ENCODE measurements at places on chromosomes 13 and 19. TPM values are rescaled to one million over a fixed set of nuclear protein-coding genes. Genes with fewer than 3 reads are reported as not detected.

DNA sequence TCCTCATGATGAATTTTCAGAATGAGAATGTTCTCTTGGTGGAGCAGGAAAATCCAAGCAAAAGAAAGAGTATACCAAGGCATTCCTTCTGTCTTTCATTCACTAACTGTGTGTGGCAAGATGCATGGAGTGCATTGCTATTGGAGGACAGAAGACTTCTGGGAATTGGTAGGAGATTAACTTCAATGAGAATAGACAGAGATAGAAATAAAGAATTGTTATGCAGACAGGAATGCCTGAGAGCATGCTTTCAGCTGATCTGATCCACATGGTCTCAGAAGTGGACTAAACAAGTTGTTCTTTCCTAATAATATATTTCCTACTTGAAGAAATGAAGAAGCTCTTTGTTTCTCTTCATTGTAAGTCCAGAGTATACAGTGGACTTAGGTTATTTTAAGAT lies 303.6 kb downstream of the MYO16 start:
- DNase-seq = no peak

GRCh38 chr19:37594982-37595382 lies 306 bp downstream of the ZNF540 start:
- no peak for DNase-seq

DNA sequence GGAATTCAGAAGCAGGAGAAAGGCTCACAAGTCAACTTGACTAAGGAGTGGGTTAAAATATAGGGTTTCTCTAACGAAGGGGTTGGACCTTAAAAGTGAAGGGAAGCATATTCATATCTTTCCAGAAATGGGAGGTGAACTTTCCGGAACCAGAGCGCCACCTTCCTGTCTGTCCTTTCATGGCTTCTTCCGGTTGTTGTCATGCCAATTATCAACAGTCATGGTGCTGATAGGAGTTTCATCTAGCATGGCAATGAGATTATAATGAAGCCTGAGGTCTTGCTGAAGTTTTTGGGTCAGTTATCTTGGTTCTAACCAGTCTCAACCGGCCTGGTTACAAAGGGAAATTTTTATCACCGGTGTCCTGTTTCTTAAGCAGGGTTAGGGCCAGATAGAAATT lies 162.9 kb upstream of the NBEA start:
- peak; percentile 2 for DNase-seq

GRCh38 chr13:42832341-42833096 lies 51.1 kb downstream of the FAM216B start:
- DNase-seq = no peak

DNA sequence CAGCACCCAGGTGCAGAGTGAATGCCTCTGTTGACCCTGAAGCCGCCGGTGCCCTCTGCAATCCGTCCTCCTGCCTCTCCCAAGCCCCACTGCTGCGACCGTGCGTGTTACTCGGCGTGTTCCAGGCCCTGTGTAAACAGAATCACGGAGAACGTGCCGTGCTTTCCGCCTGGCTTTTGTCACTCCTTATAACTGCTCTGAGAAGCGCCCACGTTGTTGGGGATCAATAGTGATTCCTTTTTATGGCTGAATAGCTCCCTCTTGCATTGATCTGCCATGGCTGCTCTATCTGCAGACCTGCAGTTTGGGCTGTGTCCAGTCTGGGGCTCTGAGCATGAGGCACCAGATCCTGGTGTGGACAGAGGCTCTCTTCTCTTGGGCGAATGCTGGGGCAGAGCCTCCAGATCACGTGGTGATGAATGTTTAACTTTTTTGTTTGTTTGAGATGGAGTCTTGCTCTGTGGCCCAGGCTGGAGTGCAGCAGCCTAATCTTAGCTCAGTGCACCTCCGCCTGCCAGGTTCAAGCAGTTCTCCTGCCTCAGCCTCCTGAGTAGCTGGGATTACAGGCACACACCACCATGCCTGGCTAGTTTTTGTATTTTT lies 15.8 kb downstream of the ADPRHL1 start:
- peak; percentile 77 for DNase-seq

- no peak for DNase-seq
Measured at GRCh38 chr13:96248996-96249395, 159.1 kb downstream of the HS6ST3 start.

GRCh38 chr13:39272994-39273393 lies 234.7 kb downstream of the NHLRC3 start:
- peak; percentile 26 for DNase-seq

DNA sequence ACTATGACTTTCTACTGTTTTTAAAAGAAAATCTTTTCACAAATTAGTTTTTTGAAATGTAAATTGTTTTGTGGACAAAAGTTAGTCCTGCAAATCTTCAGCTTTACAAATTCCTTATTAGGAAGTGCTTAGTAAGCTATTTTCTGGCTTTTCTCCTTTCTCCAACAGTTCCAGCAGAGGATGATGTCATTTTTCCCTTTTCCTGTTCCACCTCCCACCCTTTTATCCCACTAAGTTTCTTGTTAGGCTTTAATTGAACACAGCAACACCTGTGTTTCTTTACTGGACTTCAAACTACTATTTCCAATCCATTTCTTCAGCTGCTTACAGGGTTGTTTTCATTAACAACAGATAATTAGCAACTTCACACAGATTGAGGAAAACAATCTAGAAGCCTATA lies 389.2 kb downstream of the NDFIP2 start:
- DNase-seq = no peak

DNA sequence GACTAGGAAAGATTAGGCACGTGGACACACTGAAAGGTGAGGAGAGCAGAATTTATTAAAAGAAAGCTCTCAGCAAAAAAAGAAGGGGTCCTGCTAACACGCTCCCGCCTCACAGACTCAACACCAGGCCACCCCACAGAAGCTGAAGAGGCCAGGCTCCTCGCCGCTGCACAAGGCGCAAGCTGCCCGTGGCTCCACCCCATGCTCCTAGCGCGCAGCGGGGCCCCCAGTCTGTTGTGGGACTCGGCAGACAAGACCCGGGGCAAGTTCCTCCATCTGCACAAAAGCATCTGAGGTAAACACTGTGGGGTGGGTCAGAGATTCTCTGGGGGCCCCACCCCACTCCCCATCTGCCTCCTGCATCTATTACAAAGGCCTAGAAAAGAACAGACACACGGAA lies 1462.4 kb downstream of the EFNB2 start:
- DNase-seq = no peak

DNA sequence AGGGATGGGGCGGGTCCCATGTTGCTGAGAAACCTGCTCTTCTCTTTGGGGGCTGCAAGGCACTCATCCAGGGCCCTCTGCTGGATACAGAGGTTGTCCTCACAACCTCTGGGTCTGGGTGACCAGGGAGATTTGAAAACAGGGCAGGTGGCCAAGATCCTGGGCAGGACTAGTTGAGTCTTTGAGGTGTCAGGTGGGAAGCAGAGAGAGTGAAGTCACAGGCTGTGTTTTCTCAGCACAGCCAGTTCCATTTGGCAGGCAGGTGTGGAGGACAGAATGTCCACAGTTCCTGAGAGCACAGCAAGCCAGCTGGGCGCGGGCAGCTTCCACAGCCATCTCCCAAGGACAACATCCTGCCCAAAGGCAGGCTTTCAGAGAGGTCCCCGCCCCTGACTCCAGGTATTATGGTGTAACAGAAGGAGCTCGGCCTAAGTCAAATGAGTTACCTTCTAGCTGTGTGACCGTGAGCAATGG lies 118.8 kb downstream of the NUFIP1 start:
- DNase-seq = no peak

- DNase-seq = no peak
Measured at GRCh38 chr19:52749780-52750179, 14.9 kb upstream of the ZNF611 start.

- DNase-seq = no peak
Measured at GRCh38 chr13:106098778-106099177, 436.7 kb downstream of the EFNB2 start.

- peak; percentile 22 for DNase-seq
Measured at GRCh38 chr19:32318884-32319520, 26.4 kb upstream of the ZNF507 start.

DNA sequence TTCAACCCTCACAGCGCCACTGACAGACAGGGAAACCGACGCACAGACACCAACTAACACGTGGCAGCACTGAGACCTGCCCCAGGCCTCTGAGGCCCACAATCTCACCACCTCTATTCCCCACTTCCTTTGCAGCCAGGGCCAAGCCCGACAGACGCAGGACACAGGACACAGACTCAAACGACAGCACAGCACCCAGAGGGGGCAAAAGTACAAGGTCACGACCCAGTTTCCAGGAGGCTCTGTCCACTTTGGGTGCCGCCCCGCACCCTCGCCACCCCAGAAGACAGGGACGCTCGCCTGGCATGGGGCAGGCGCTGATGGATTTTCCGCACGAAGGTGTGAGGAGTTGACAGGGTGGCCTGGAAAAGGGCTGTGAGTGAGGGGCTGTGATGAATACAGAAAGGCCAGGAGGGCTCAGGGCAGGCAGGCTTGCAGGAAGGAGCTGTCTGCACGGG lies 48.8 kb downstream of the MLLT1 start:
- no peak for DNase-seq

DNA sequence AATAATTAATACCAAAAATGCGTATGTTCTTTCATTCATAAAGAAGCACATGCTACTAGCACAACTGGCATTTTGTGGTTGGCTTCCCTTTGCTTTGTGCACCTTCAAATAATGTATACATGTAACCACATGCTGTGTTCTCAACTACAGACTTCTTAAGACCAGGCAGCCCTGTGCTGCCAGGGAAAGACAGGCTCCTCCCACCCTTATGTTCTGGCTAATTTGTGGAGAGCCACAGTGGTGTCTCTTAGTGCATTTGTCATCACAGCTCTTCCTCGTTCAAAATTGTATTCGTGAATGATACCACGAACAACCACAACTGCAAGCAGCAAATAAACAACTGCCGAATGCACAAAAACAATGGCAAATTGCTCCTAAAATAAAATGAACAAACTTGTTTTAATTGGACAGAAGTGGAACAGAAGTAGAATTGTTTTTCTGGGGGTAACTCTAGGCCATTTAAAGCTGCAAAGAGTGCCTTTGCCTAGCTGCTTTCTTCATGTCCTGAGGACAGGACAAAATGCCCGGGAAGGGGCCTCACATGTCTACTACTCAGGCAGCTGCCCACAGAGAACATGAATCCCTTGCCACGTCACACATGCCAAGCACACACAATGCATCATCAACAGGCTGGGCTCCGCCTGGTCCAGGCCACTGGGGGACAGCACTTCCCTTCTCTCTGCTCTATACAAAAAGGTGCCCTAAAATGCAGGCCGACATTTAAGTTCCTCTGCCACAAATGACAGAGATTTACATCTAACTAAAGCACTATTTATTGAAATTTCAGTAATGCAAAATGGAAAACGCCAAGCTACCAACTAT lies 21.7 kb downstream of the IRS2 start:
- DNase-seq = no peak

GRCh38 chr13:50467156-50468110 lies 376.1 kb downstream of the DLEU7 start:
- DNase-seq = no peak

DNA sequence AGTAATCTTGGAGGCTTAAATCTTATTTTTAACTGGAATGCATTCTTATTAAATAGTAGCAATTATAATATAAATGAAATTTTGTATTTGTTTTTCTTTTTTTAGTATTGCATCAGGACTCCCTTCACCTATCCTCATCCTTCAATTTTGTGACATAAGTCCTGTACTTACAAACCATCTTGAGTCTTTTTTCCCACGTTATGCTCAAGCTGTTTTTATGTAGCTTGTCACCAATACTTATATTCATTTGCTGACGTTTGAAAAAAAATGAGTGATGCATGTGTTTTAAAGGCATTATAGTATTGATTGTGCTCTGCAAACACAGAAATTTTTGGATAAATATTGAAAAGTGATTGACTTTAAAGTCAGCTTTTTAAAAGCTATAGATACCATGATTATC lies 888 bp downstream of the GPR18 start:
- no peak for DNase-seq

The METTL21C gene
- not detected for total RNA-seq

The ZNF285 gene
- total RNA-seq = 4.9 TPM

The FLT1 gene
- total RNA-seq = 45.7 TPM

The ZFP14 gene
- 7.3 TPM for total RNA-seq

The NANOS3 gene
- 0.35 TPM for total RNA-seq

The SIGLECL1 gene
- total RNA-seq = not detected

The PDX1 gene
- not detected for total RNA-seq

The CEACAM5 gene
- total RNA-seq = not detected

The HOOK2 gene
- 58.1 TPM for total RNA-seq

The DYRK1B gene
- total RNA-seq = 28.9 TPM

The WDR88 gene
- not detected for total RNA-seq

The RASIP1 gene
- 23.3 TPM for total RNA-seq

The SLC39A3 gene
- total RNA-seq = 31.1 TPM

The ZNF418 gene
- total RNA-seq = 17.6 TPM

Measured in kidney (tissue), 22 donors.